Forelimb muscle (tissue), 1 donor: ENCODE measurements at places on chromosomes 5 and 9.

- DNase-seq = no peak
Measured at GRCh38 chr9:131045300-131046092, 36.5 kb downstream of the LAMC3 start.

DNA sequence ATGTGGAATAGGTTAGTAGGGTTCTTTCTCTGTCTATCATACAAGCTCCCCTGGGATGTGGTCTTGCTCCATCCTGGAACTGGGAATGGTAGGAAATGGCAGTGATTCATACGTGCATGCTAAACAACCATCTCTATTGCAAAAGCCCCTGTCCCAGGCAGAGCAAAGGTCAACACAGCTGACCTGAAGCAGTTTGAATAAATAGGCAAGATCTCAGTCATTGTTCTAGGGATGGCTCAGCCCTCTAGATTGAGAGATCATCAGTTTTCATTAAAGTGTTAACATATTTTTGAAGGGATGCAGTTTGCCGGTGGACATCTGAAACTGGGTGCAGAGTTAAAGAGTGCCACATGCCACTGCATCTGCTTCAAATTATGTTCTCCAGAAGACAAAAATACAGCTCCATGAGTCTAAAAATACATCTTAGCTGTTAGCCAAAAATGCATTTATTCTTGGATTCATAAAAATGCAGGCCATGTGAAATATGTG is 224.1 kb downstream of the ESM1 start:
- DNase-seq = no peak

DNA sequence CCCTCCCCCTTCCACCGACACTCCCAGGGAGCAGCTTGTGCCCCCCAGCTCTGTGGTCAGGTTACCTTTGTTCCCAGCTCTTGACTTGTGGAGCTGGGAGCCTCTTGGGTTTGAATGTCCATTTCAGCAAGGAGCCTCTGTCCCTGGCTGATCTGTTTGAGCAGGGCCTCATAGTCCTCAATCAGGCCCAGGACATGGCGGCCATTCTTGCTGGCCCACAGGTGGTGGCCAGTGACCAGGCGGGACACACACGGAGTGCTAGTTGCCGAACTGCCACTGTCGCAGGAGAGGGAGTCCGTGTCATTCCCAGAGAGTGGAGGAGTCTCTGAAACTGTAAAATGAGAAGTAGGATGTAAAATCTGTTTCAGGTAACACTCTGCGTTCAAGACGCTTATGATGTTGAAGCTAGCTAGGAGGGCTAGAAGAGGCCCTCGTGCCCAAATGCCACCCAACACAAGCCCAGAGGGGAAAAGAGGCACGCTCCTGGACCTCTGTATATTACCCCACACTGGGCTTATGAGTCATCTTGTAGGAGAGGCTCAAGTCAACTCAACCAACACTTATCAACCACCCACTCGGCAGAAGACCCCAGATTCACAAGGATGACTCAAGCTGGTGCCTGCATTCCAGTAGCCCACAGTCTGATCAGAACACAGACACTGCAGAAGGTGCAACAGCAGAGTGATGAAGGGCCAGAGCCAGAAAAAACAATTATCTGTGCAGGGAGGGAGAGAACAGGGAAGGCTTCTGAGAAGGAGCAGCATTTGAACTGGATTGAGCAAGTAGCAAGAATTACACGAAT is 177.0 kb downstream of the CDK5RAP2 start:
- no peak for DNase-seq

GRCh38 chr9:19026375-19026774 is 6.6 kb downstream of the SAXO1 start:
- no peak for DNase-seq

DNA sequence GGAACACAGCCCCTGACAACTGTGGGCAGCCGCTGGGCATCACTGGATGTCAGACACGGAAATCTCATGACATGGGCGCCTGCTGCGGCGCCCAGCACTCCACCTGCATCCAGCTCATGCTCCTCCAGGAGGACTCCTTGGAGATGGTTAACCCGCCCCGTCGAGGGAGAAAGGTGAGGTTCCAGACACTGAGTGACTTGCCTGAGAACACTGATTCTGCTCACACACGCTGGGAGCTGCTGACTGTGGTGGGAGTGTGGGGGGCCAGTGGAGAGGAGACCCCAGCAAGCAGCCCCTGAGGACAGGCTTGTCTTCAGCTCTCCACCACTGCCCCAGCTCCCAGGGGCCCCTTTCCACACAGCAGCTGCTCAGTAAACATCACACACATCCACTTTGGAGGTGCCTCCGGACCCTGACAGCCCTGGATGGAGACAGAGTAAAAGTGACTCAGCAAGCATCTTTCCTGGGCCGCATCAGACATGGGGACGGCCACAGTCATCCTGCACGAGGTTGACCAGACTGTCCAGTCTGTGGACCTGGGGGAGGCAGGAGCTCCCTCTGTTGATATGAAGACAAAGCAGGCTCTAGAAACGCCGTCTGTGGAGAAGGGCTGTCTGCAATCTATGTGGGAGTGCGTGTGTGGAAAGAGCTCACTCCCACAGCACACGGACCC is 283.7 kb upstream of the IRX4 start:
- DNase-seq = no peak

GRCh38 chr9:18888290-18888689 is 144.7 kb downstream of the SAXO1 start:
- no peak for DNase-seq

DNA sequence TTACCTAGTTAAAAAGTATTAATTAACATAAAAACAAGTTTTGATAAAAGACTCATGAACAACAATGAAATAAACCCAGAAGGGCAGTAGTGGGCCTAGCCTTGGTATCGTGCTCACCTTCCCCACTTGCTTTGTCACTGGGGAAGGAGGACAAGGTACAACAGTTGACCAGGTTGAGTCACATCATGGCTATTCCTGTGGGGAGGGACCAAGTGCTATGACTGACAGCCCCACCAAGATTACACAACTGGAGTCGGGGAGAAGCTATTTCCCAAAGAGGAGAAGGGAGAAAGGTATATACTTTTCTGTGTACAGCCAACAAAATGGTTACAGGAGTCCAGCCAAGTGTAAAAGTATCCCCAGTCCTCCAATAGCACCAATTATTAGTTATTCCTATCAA is 251.3 kb upstream of the RFX3 start:
- DNase-seq = no peak

DNA sequence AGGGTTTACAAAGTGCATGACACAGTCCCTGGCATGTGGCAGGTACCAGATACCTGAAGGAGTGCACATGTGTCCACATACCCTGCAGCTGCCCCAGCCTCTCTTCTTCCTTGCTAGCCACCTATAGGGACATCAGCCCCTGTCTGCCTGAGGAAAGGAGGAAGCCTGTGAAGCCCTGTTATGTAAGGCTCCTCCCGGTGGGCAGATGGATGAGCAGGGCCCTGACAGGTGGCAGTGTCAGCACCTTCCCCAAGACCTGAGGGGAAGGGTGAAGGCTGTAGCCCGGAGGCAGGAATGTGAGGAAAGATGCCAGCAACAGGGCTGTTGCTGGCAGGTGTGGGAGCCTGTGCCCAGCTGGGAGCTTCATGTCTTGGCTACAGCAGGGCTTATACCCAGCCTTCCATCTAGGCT is 21.7 kb downstream of the TCF7 start:
- DNase-seq = no peak

DNA sequence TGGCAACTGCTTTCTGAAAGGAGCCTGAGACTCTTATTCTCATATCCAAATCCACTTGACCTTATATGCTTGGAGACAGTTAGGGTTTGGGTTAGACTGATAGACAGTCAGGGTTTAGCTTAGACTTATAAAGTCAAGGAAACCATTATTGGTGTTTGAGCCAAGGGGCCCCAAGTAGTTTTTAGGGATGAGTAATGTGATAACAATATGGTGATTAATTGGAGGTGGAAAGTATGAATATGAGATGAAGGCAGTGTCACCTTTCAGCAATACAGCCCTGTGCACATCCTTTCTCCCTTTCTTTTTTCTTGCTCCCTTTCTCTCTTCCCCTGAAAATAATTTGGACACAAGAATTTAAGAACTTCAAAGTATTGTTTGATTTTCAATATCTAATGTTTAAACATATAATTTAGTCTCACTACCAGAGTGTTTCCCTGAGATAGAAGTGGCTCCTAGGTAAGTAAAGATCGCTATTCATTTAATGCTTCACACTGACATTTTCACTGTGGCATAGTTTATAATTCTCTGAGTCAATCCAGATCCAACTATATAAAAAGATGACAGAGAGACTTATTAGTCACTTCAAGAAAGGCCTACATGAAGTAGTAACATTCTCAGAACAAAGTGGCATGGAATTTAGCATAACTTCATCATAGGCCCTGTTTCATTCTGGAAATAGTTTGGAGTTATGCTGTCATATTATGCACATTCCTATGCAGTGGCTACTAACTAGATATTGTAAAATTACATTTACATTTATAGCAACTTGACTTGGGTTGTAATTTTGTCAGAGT is 200.8 kb downstream of the CHSY3 start:
- DNase-seq = no peak

GRCh38 chr5:131634238-131634637 is 791 bp downstream of the RAPGEF6 start:
- peak; percentile 5 for DNase-seq

DNA sequence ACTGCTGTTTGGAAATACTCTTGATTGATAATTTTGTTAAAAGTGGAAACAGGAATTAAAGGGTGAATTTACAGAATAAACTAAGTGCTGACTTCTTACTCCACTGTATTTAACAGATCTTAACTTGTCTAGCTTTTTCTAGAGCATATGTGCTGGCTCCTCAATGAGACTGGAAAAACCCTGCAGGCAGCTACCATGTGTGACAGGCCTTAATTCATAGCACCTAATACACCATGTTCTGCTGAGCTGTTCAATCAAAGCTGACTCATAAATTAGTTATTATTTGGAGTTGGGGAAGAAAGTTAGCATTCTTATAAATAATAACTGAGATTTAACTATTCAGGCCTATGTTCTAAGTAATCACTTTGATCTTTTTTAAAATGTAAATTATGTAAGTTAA is 29.4 kb downstream of the CTNNAL1 start:
- DNase-seq = no peak

GRCh38 chr9:90000925-90001324 is 396.1 kb downstream of the GADD45G start:
- no peak for DNase-seq

- no peak for DNase-seq
Measured at GRCh38 chr5:159128070-159128541, 28.4 kb upstream of the EBF1 start.

- no peak for DNase-seq
Measured at GRCh38 chr5:145483212-145483611, 351.9 kb downstream of the PRELID2 start.

DNA sequence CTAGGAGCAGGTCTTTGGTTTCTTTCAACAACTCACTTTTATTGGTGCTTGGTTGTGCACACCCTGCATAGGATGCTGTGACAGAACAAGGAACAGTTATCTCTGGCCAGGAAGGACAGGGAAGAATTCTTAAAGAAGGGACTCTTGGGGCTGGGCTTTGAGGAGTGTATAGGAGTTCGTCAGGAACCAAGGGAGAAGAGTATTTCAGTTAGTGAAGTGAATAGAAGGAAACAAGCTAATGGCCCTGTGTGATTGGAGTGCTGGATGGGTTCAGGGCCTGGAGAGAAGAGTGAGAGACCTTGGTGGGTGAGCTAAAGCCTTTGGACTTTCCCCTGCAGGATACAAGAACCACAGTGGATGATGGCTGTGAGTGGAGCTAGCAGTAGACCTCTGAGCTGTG is 32.2 kb downstream of the DAB2IP start:
- DNase-seq = no peak

DNA sequence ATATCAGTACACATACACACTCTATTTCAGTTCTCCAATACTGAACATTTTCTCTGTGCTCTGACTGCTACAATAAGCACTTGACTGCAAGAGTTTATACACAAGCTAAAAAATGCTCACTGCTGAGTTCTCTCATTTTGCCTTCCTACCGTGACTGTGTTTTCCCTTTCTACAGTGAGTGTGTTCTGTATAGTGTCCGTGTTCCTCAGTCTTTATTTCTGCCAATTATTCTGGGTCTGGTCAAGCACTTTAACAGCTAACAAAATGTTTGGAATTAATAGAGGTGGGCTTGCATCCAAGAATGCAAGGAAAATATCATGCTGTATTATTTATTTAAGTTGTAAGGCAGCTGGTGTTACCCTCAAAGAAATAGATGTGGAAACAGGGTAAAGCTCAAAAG is 217.0 kb upstream of the NREP start:
- peak; percentile 31 for DNase-seq

DNA sequence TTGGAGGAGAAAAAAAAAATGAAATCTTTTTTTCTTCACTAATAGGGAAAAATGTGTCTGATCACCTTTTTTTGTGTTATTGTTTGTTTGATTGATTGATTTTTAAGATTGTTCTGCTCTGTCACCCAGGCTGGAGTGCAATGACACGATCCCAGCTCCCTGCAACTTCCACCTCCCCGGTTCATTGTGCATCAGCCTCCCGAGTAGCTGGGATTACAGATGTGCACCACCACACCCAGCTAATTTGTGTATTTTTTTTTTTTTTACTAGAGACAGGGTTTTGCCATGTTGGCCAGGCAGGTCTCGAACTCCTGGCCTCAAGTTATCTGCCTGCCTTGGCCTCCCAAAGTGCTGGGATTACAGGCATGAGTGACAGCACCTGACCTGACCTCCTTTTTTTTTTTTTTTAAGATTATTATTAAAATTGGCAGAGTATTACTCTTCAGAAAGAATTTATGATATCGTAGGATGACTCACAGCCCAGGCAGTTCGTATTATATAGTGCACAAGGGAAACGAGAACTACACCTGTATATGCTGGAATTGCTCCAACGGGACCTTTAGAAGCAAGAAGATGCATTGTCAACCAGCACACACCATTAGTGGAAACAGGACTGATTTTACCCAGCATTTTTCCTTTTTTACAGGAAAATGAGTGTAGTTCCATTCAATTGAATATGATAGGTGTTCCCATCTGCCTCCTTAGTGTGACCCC is 27.7 kb downstream of the FUBP3 start:
- DNase-seq = no peak

GRCh38 chr5:14720236-14720923 is 55.9 kb downstream of the OTULIN start:
- no peak for DNase-seq

GRCh38 chr9:117763314-117763713 is 59.1 kb downstream of the TLR4 start:
- no peak for DNase-seq

GRCh38 chr5:169545762-169546161 is 37.8 kb upstream of the SPDL1 start:
- no peak for DNase-seq

- DNase-seq = no peak
Measured at GRCh38 chr5:157219491-157220271, 39.0 kb downstream of the ITK start.

GRCh38 chr5:44909004-44909403 is 100.3 kb downstream of the MRPS30 start:
- peak; percentile 2 for DNase-seq

DNA sequence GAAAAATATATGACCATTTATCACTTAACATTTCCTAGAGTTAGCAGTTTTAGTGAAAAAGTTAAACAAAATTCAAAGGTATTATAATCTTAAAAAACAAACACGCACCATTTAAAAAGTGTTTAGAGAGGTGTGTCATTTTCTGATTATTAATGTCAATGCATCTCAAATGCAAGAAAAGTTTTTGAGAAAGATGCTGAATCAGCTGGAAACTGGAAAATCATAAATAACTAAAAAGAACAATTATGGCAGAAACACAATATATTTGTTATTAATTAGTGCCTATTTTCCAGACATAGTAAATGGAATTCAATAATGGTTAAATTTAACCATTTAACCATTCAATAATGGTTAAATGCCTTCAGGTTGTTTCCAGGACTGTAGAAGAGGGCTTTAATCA is 64.9 kb downstream of the RICTOR start:
- no peak for DNase-seq
